ENCODE measurements at places on chromosomes 11 and 22.

- no peak for DNase-seq
These were observed 644.7 kb upstream of the TENM4 start for GRCh38 chr11:80085563-80085962.

DNA sequence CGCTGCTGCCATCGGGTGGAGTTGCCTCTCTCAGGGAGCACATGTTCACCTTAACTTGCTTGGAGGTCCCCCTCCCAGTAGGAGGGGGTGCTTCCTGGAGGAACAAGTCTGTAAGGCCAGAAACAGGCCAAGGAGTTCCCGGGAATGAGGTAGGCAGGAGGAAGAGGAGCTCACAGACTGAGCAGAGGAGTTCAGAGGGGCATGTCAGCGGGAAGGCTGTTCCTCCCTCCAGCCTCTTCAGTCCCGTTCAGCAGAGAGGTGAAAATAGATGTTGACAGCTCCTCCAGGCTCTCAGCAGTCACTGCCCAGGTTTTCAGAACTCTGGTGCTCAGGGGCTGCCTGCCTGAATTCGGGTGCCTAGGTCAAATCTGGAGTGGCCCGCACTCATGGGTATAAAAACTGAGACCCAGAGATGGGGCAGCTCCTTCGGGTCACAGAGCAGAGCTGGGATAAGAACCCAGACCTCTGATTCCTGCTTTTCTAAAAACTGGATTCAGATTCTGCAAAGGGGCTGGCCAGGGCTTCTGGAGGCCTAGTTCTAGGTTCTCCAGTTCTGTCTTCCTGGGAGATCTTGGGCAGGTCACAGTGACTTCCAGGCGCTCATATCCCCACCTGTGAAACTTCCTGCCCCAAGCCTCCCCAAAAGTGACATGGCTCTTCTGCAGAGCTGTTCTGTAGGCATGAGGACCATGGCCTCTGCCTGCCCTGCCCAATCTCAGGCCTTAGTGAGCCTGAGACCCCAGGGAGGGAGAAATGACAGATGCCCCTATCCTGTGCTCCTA lies 18.3 kb downstream of the ATG16L2 start:
- no peak for DNase-seq

GRCh38 chr11:119651802-119652584 lies 77.0 kb downstream of the NECTIN1 start:
- DNase-seq, result no peak

DNA sequence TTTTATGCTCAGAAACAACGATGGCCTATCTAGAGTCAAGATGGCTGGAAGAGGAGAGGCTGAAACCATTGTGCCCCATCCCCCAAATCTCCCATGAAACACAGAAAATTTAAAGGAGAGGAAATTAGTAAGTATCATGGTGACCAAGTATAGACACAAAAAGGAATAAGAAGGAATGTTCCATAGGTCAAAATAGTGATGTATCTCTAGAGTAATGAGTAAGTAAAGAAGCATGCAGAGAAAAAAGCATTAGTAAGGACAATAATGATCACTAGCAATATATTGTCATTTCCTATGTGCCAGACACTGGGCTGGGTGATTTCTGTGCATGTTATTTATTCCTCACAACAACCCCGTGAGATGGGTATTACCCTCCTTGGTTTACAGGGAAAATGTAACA lies 2.6 kb upstream of the SLC22A24 start:
- DNase-seq, result no peak

DNA sequence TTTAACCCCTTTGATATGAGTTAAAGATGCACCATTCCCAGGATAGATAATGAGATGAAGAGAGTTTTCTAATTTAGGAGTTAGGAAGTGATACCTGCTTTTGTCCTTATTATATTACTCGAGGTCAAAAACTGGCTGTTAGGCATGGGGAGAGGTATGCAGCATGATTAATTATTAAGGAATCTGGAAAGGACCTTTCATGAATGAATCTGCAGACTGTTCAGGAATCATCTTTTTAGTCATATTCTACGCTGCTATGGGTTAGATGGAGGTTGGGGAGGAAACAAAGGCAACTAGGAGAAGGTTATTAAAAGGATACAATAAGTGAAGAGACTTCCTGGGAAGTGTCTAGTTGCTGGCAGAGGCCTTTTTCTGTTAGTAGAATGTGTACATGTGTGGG lies 492.4 kb upstream of the CCDC90B start:
- no peak for DNase-seq

DNA sequence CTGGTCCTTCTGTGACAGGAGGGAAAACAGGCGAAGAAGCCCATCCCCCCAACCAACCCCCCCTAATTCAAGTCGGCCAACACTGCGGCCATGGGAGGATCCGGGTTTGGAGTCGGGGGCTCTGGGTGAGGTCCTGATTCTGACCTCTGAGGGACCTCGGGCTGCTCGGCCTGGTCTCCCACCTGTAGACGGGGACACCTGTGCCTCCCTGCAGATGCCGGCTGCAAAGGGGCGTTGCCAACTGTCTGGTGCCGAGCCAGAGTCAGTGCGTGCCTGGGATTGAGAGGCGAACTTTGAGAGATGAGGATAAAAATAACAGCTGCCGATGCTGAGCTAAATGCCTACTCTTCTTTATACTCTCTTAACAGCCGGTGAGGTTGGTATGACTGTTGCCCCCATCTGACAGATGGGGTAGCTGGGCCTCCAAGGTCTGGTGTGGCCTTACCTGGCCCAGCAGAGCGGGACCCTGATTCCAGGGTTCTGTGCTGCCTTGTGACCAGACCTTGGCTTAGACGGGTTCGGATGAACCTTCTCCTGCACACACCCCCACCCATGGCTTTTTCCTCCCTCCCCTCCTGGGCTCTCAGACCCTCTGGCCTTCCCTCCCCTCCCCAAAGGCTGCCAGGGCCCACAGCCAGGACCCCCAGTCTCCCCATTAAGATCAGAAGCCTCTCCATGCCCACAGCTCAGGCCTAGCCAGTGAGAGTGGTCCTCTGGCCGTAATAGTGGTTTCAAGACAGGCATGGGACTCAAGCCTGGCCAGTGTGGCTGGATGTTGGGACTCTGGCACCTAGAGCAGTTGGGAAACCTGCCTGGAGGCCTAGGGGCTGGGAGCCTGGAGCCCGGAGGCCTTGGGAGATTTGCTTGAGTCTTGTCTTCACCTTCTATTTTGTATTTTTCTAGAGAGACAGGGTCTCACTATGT lies 41.7 kb downstream of the KCNJ4 start:
- no peak for DNase-seq

GRCh38 chr11:90133560-90134477 lies 644 bp upstream of the NAALAD2 start:
- no peak for DNase-seq

- no peak for DNase-seq
These were observed 9.8 kb downstream of the KRTAP5-6 start for GRCh38 chr11:1706634-1707400.

DNA sequence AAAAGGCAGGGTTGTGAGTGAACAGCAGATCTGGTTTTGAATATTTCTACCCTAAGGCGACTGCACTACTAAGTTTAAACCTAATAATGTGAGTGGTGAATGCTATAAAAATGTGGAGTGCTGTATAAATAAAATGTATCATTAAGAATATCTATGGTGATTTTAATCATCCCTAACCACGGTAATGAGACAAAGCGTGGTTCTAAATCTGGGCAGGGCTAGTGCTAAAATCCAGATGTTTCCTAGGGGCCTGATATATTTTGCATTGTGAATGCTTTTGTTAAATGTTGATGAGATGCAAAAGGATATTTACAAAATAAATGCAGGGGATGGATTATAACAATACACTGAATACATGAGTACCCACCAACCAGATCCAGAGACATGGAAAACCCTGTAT lies 58.1 kb downstream of the TSPAN18 start:
- DNase-seq, result no peak

DNA sequence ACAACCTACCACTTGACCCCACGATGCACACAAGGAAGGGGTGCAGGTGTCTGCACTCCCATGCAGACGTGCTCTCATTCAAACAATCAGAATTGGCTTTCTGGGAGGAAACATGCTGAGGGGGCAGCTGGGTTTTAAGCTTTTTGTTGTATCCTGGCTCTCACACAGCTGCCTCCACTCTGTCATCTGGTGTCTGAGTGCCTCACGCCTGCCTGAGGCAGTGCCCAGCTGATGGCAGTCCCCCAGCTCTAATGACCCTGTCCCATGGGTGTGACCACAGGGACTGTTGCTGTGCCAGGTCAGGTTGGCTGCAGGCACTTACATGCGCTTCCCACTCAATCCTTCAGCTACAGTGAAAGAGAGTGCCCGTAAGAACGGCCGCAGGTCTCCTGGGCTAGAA lies 53.7 kb downstream of the ARFGAP3 start:
- no peak for DNase-seq

GRCh38 chr11:120326228-120326627 lies 1.1 kb downstream of the TLCD5 start:
- no peak for DNase-seq

- no peak for DNase-seq
These were observed 253.1 kb downstream of the FAT3 start for GRCh38 chr11:92477686-92478085.

- DNase-seq, result no peak
These were observed 5.9 kb downstream of the TPCN2 start for GRCh38 chr11:69054397-69055211.

- no peak for DNase-seq
These were observed 35.3 kb upstream of the GNB1L start for GRCh38 chr22:19889951-19890350.

DNA sequence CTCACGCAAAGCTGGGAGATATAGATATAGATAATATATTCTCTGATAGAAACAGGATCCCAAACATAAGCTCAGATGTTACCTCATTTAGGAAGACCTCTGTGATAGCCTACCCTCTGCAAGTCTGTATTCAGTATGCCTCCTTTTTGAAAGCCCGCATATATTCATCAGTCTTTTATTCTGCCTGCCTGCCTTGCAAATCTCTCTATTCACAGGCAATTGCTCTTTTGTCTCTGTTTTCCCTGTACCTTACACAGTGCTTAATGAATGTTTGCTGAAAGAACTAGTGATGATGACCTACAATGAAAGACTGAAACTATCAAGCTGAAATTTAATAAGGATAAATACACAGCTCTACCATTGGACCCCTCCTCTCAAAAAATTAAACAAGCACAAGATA lies 18.4 kb downstream of the DEUP1 start:
- no peak for DNase-seq

- no peak for DNase-seq
These were observed 52.3 kb downstream of the RTL6 start for GRCh38 chr22:44445731-44446130.

DNA sequence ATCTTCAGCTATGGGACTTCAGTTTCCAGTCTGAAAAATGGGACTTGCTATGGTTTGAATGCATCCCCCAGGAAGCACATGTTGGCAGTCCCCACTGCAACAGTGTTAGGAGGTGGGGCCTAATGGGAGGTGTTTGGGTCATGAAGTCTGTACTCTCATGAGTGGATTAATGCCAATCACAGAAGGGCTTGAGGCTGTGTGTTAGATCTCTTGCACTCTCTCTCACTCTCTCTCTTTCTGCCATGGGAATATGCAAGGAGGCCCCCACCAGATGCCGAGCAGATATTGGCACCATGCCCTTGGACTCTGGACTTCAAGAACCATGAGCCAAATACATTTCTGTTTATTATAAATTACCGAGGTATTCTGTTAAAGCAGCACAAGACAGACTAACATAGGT lies 7.8 kb upstream of the AP1B1 start:
- no peak for DNase-seq

- DNase-seq, result no peak
These were observed 9.3 kb downstream of the INS start for GRCh38 chr11:2151500-2152257.

DNA sequence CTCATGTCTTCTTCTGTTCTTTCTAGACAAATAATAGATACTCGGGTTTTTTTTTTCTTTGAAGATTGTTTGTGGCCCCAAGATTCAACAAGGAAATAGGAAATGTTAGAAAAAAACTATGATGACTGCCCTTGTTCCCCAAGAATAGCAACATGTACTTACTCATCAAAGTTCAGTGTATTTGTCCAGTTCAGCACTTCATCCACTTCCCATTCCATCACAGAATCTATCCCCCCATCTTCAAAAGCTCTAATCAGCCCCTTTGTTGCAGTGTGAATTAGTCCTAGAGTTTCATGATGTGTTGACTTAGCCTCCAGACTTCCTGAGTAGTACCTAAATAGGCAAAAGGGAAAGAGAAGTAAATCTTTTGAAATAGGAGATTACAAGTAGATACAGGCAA lies 74.3 kb downstream of the C11orf65 start:
- DNase-seq, result no peak

- DNase-seq, result no peak
These were observed 256.9 kb upstream of the POU2AF2 start for GRCh38 chr11:110988671-110989070.

DNA sequence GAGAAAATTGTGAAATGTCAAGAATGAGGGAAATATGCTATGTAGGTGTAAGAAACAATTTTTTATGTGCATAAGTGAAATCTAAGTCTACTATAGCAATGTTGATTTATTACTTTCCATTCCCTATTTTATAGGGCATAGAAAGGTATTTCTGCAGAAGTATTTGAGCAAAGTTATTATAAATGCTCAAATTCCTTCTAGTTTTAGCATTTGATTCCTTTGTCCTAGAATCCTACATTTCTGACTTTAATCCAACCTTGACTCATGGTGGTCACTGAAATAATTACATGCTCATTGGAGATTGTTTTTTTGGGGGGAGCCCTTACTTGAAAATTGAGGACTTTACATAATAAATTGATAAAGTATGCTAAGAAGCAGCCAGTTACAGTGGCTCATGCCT lies 716.6 kb upstream of the LUZP2 start:
- no peak for DNase-seq

DNA sequence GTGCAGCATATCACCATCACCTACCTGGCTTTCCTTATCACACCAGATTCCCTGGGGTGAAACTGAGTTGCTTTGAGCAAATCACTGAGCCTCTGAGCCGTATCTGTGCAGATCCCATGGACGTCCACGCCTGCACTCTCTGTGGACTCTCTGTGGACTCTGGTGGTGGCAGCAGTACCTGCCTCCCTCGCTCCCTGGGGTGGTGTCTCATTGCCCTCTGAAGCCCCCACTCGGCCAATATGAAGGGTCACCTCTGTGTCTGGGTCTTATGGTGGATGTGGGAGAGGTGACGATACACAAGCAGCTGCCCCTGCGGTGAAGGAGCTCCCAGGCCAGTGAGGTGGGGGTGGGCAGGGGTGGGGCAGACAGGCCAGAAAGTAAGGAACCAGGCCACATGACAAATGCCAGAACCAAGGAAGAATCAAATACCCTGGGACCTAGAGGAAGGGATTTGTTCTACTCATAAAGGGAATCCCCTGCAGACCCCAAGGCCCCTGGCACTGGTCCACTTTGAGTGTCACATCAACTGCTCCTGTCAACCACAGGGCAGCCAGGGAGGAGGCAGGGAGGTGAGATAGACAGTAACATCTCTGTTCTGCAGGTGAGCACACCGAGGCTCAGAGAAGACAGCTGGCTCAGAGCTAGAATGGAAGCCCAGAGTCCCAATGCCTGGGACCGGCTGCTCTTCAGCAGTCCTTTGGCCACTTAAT lies 9.2 kb upstream of the CHST1 start:
- DNase-seq, result no peak

- DNase-seq, result no peak
These were observed 68.6 kb upstream of the TMEM45B start for GRCh38 chr11:129747071-129747470.
